ENCODE measurements at places on chromosomes 1 and 21. TPM values are rescaled to one million over a fixed set of nuclear protein-coding genes. Genes with fewer than 3 reads are reported as not detected.

The NPR1 gene
- 9.8 TPM for total RNA-seq

The FCER1G gene
- total RNA-seq = 20.9 TPM

The SRGAP2B gene
- 6.1 TPM for total RNA-seq

The TTLL7 gene
- 4.5 TPM for total RNA-seq

The PLA2G4A gene
- total RNA-seq = 2.0 TPM

The ST6GALNAC3 gene
- 1.9 TPM for total RNA-seq

The SPATA1 gene
- 1.6 TPM for total RNA-seq

The LCE7A gene
- total RNA-seq = not detected

The MX2 gene
- 3.4 TPM for total RNA-seq

The LCE1C gene
- not detected for total RNA-seq

The PPT1 gene
- total RNA-seq = 6.4 TPM

The APOBEC4 gene
- total RNA-seq = not detected

The LRRC3 gene
- 6.7 TPM for total RNA-seq

The HPDL gene
- 4.1 TPM for total RNA-seq

The TRNAU1AP gene
- 4.1 TPM for total RNA-seq

The LPAR3 gene
- not detected for total RNA-seq

The ELAPOR1 gene
- 72.2 TPM for total RNA-seq

The SNAPIN gene
- 36.8 TPM for total RNA-seq

The AGBL4 gene
- not detected for total RNA-seq

The GUCA2B gene
- total RNA-seq = 259 TPM

The IVL gene
- total RNA-seq = not detected

The SPRR2F gene
- total RNA-seq = not detected

The SLAMF6 gene
- total RNA-seq = not detected

The CHIA gene
- total RNA-seq = not detected

The GBP7 gene
- not detected for total RNA-seq

The ZNF678 gene
- total RNA-seq = 80.2 TPM

The MCOLN3 gene
- total RNA-seq = 7.6 TPM

The SPRR1A gene
- total RNA-seq = not detected

The ERICH3 gene
- total RNA-seq = not detected

The GBP3 gene
- 42.4 TPM for total RNA-seq

The GPR153 gene
- total RNA-seq = 15.6 TPM
